Tracheal epithelial cell (primary cell): ENCODE measurements at places on chromosomes 1 and 21. TPM values are rescaled to one million over a fixed set of nuclear protein-coding genes. Genes with fewer than 3 reads are reported as not detected.

Gene SYTL1
- total RNA-seq: 53.7 and 64.3 TPM in 2 replicates

Gene KISS1
- 0.48 TPM in 1 of 2 replicates, not detected in the other for total RNA-seq

Gene AJAP1
- 0.64 and 2.4 TPM in 2 replicates for total RNA-seq

Gene OR6F1
- not detected in 2 replicates for total RNA-seq

Gene OXCT2
- total RNA-seq: 0.64 and 0.72 TPM in 2 replicates

Gene PRELP
- total RNA-seq: not detected in 2 replicates

Gene VHLL
- 0.72 TPM in 1 of 2 replicates, not detected in the other for total RNA-seq

Gene AUNIP
- total RNA-seq: 2.2 and 2.8 TPM in 2 replicates

Gene DNASE2B
- total RNA-seq: not detected in 2 replicates

Gene A3GALT2
- not detected in 2 replicates for total RNA-seq

Gene KIFAP3
- total RNA-seq: 16.6 and 17.9 TPM in 2 replicates

Gene LCE2B
- not detected in 2 replicates for total RNA-seq

Gene KRTAP19-5
- total RNA-seq: not detected in 2 replicates

Gene DCST1
- 0.21 TPM in 1 of 2 replicates, not detected in the other for total RNA-seq

Gene SPRR1A
- not detected in 2 replicates for total RNA-seq
